Stimulated activated CD8-positive, alpha-beta memory T cell treated with anti-CD3 and anti-CD28 coated beads, Interleukin-4, amount 100 ng/mL, for 24 hours (primary cell): ENCODE measurements at places on chromosomes 3 and 15.

- peak; percentile 20 for DNase-seq
These were observed 64.6 kb downstream of the CYP11A1 start for GRCh38 chr15:74302821-74303359.

DNA sequence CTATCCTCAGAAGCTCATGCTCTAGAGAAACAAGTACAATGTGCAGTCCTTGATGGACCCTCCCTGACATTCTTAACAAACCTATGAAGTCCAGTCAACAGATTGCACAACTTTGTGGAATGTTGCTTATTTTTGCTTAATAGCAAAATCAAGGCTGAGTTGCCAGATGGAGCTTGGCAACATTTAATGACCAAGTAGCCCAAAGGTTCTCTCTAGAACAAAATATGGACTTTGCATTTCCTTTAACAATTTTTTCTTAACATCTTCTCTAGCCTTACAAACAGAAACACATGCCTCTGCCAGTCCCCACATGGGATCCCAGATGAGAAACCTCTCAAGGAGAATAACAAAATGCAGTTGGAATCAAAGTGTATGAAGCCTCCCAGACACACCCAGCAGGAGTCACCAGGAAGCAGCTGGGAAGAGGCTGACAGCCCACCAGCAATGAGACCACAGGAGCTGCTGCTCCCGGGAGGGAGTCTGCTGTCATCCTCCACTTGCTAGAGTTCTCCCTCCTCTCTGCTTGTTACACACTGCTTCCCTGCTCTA is 422.5 kb upstream of the CDIN1 start:
- no peak for DNase-seq

- no peak for DNase-seq
These were observed 85.0 kb upstream of the CBLB start for GRCh38 chr3:105953831-105954230.

DNA sequence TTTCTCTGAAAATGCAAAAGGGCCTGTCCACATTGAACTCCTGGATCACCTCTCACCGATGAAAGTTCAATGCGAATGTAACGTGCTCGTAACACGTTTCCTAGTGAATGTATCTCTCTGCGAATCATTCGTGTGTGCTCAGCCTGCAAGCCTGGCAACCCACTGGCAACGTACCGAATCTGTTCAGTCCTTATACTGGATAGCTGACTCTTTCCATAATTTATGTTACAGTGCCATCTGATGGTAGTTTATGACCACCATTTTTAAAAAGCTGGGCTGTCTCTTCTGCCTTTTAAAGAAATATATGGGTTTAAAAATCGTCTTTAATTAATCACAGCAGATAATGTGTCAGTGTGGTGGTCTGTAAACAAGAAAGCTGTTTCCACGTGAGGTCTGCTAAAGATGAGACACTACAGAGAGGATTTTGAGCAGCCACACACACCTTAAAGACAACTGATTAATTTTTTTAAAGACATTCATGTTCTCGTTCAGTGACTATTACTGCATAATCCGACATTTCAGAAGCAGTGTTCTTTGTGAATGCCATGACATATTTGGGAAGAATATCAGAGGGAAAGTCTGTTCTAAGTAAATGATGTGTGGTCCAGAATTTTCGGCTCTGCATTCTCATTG is 69.4 kb upstream of the FOXP1 start:
- no peak for DNase-seq

GRCh38 chr3:46858456-46858855 is 4.8 kb downstream of the MYL3 start:
- no peak for DNase-seq

DNA sequence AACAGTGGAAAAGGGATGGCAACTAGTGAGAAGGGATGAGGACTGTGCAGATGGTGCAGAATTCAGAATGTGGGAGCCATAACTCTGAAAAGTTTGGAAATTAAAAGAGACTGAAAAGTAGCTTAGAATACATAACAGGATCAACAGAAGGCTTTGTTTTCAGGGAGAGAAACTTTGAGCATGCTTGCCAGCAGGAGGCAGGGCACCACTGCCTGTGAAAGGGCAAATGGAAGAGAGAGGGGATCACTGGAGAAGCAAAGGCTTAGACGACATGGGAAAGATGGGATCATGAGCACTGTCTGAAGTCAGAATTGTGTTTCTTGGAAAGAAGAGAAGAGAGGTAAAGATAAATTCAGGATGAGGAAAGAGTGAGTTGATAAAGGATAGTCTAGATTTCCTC is 99.6 kb downstream of the ABI3BP start:
- no peak for DNase-seq

DNA sequence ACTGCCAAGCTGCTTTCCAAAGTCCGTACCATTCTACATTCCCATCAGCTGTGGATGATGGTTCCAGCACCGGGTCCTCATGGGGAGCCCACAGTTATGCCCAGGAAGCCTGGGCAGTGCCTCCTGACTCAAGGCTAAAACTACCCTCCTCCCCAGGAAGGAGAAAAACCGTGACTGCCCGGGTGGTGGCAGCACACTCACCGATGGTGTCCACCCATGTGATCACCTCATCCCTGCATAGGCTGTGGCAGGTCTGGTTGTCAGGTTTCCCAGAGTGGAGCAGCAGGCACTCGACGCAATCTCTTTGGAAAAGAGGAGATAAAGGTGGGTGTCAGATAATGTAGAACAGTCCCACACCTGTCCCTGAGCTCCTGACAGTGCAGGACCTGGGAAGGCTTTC is 38.6 kb downstream of the UMPS start:
- DNase-seq = no peak

GRCh38 chr3:148763156-148763680 is 64.4 kb upstream of the CPB1 start:
- no peak for DNase-seq
